ENCODE measurements at places on chromosomes 2 and 18. TPM values are rescaled to one million over a fixed set of nuclear protein-coding genes. Genes with fewer than 3 reads are reported as not detected.

GRCh38 chr2:224242561-224242960 is 159.3 kb downstream of the FAM124B start:
- no peak overlapping the region for H3K27ac ChIP-seq
- H3K27me3 ChIP-seq, result no peaks in the 10 kb centered on the region
- no peak for DNase-seq
- no peaks in the 10 kb centered on the region for H3K36me3 ChIP-seq
- no peak overlapping the region for H3K4me3 ChIP-seq

DNA sequence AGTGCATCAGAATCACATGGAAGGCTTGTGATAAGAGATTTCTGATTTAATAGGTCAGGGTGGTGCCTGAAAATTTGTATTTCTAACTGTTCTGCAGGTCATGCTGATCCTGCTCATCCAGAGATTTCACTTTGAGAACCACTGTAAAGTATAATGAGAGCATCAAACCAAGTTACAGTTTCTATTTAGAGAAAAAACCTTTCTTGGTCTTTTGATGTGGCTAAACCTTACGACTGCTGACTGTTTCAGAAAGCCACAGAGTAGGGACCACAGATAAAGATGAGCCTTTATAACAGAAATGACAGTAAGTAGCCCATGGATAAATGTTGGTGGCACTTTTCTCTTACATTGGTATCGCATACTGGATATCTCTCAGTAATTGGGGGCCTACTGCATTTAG is 109.4 kb upstream of the FANCL start:
- H3K36me3 ChIP-seq, result no peaks in the 10 kb centered on the region
- DNase-seq, result no peak
- H3K27me3 ChIP-seq, result no peaks in the 10 kb centered on the region

DNA sequence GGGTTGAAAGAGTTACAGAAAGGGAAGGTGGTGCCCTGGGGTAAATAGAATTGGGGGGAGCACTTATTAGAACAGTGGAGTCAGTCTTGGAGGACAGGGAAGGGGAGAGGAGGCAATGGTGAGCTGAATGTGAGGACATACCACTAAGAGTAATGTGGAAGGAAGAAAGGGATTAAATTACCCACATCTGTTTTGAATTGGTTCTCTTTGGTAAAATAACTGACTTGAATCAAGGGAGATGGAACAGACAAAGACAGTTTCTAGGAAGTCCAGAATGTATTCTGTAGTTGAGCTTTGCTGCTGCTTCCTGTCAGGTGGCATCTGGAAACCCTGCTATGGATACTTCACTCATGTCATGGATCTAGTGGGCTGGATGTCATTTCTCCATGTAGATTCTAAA is 6.7 kb downstream of the SETBP1 start:
- no peak overlapping the region for H3K27ac ChIP-seq
- H3K27me3 ChIP-seq, result no peaks in the 10 kb centered on the region
- H3K36me3 ChIP-seq, result no peaks in the 10 kb centered on the region
- DNase-seq, result no peak

ARID5A gene
- 3.8 TPM for total RNA-seq

ERICH2 gene
- 0.66 TPM for total RNA-seq

DNA sequence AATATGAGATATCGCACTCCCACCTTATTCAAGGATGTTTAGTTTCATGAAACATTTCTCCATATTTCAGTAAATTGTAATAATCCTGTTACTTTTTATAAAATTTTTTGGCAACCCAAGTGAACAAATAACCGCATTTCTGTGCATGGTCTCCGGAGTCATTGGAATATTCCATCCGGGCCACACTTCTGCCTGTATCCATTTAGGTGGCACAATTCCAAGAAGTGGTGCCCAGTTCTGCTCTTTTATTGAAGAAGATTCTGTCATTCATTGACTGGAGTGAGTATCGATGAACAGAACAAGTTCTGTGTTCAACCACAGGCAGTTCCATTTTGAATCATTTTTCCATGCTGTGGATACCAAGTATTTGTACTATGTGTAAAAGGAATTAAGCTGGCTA is 26.6 kb upstream of the ICOS start:
- H3K36me3 ChIP-seq, result no peaks in the 10 kb centered on the region
- H3K27me3 ChIP-seq, result no peaks in the 10 kb centered on the region
- peaks cover 5% of the 10 kb centered on the region for H3K4me1 ChIP-seq
- DNase-seq, result no peak
- H3K27ac ChIP-seq, result no peak overlapping the region
- H3K4me3 ChIP-seq, result no peak overlapping the region
